ENCODE measurements at places on chromosomes 6 and 20.

DNA sequence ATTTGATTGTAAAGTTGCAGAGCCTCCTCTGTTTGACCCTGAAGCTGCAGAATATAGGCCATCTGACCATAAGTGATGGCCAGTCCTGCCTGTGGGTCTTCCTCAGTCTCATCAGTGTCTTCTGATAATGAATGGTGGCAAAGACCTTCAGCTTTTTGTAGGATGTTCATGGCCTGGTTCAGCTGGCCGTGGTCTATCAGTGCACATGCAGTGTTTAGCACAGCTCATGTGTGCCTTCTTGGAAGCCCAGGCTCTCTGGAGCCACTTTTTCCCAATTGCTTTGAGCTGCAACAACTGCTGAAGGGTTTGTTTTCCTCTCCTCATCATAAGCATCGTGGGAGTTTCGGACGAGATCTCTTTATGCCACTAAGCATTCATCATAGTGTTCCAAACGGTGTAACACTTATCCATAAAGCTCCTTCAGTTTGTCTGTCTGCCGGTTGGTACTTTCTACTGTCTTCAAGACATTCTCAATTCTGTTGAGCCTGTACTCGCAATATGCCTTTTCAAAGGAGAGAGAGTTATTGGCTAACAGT, 70.1 kb upstream of the TULP4 start:
- DNase-seq, result no peak

GRCh38 chr6:45661661-45662060, 283.9 kb upstream of the SUPT3H start:
- DNase-seq, result peak; percentile 93

- DNase-seq, result no peak
Observed at GRCh38 chr6:38166411-38167240, 347.1 kb downstream of the ZFAND3 start.

DNA sequence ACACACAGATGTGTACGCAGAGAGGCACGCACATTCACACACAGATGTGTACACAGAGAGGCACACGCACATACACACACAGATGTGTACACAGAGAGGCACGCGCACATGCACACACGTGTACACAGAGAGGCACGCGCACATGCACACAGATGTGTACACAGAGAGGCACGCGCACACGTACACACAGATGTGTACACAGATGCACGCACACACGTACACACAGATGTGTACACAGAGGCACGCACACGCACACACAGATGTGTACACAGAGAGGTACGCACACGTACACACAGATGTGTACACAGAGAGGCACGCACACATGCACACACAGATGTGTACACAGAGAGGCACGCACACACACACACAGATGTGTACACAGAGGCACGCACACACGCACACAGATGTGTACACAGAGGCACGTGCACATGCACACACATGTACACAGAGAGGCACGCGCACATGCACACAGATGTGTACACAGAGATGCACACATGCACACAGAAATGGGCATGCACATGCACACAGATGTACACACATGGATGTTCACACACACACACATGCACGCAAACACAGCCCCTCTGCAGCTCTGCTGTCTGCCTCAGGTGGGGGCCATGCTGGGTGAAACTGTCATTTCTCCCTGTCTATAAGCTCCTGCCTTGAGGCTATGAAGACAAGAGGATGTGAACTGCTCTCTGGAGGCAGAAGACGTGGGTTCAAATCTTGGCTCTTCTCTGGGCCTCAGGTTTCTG, 14.3 kb upstream of the MYT1 start:
- DNase-seq, result no peak

- peak; percentile 86 for DNase-seq
Observed at GRCh38 chr6:41581381-41581991, 35.3 kb downstream of the FOXP4 start.

DNA sequence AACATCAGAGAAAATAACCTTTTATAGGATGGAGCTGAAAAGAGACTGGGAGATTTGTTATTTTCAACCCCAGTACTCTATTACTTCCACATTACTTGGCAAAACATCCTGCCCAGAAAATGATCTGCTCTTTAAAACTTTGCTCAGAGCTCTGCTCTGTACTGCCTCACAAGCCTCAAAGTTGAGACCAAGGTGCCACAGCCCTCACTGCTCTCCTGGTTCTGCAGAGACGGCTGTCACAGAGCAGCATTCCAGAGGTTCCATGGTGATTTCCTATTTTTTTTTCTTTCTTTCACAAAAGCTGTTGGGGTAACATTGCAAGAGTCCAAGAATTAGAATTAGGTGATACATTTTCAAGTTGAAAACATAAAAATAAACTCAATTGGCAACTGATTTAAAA, 155.2 kb downstream of the UBE3D start:
- DNase-seq, result no peak

- DNase-seq, result no peak
Observed at GRCh38 chr20:63836458-63837344, 5.6 kb upstream of the ZBTB46 start.

DNA sequence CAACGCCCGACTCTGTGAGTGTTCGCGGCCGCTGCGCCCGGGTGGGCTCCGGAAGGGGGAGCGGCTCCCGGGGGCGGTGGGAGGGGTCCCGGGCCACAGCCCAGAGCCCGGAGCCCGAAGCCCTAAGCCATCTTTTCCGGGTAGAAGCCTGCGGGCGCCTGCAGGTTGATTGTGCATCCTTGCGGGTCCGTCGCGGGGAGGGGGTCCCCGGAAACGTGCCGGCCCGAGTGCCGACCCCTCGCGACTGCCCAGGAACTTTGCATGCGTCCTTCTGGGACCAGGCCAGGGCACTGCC, 413 bp downstream of the PTPRA start:
- peak; percentile 55 for DNase-seq

- no peak for DNase-seq
Observed at GRCh38 chr6:133814238-133814637, 74.7 kb upstream of the TCF21 start.

DNA sequence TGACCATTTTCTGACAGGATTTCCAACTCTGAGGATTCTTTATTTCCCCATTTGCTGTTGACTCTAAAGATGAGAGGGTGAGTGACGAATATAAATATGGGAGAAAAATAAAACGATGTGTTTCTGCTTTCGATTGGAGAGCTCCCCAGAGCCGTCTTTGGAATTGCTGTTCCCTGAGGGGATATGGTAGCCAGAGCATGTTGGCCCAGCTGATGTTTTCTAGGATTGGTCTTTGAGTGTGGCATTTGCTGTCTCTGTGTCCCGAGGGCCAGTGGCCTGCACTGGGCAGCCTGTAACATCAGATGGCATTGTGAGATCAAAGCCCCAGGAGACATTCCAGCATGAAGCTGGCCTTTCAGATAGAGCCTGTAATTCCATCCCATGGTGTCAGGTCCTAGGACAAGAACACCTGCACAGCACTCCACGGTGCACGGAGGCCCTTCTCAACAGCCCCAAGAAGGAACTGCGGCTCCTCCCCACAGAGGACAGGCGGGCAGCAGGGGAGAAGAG, 26.7 kb downstream of the PKIG start:
- no peak for DNase-seq

GRCh38 chr6:80437221-80437620, 330.8 kb downstream of the BCKDHB start:
- DNase-seq, result peak; percentile 88

DNA sequence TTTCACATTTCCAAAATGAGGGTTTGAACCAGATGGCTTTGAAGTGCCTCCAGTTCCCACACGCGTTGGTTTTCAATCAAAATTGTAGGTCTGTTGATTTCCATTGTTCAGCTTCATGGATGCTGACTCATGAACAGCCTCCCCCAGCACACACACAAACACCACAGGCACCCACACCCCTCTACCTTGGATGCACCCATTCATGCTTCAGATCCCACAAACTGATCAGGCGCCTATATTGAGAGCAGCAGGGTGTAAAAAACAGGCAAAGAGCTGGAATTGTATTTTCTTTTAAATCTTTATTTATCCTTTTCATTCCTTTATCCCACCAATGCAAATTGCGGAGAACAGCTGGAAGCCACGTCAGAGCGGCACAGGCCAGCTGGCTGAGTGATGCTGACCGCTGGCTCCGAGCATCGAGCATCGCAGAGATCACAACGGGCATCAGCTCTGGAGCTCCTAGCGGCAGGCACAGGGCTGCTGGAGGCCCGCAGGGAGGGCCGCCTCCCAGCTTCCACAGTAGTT, 29.3 kb upstream of the TBC1D7 start:
- peak; percentile 50 for DNase-seq

GRCh38 chr6:155450240-155450581, 5.4 kb downstream of the NOX3 start:
- DNase-seq, result no peak

- no peak for DNase-seq
Observed at GRCh38 chr6:53244958-53245357, 96.3 kb upstream of the GCM1 start.

GRCh38 chr20:49483696-49484123, 1.2 kb upstream of the KCNB1 start:
- DNase-seq, result no peak

- DNase-seq, result no peak
Observed at GRCh38 chr6:2740581-2740980, 10.1 kb downstream of the MYLK4 start.

DNA sequence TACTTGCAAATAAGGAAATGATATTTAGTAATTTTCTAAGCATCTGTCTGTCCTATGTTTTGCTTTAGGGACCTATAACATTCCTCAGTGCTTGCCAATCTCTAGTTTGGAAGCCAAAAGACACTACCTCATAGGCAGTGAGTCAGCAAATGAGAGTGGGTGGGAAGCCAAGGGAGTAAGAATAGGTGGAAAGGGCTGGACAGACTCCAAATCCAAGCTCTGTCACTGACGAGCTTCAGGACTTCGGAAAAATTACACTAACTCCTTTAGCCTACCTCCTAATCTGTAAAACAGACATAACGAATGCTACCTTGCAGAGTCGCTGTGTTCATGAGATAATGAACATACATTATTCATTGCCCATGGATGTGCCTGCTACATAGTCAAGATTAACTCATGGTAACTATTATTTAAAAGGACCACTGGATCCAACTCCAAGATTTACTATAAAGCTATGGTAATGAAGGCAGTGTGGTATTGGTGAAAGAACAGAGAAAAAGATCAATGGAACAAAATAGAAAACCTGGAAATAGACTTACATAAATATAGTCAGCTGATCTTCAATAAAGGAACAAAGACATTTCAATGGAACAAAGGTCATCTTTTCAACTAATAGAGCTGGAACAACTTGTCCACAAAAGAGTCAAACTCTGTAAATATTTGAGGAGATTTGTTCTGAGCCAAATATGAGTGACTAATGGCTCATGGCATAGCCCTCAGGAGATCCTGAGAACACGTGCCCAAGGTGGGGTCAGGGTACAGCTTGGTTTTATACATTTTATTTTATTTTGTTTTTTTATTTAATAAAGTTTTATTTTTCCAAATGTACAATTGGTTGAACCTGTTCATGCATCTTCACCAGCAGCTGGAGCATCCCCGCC, 64.1 kb downstream of the FAM50B start:
- DNase-seq, result peak; percentile 100

DNA sequence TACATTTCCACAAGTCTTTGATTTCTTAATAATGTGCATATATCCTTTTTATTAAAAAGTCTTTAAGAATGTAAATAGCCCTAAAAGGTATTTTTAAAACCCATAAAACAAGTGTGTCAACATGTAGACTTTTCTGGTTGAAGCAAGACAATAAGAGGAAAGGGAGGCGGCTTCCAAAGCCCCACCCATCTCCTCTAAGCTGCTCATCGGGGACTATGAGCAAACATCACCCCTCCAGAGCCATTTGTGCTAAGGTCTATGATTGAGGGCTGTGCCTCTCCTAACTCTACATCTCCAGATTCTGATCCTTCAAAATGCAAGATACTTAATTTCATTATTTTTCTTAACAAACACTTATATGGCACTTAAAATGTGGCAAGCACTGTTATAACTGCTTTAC, 2.5 kb upstream of the NAA20 start:
- no peak for DNase-seq

DNA sequence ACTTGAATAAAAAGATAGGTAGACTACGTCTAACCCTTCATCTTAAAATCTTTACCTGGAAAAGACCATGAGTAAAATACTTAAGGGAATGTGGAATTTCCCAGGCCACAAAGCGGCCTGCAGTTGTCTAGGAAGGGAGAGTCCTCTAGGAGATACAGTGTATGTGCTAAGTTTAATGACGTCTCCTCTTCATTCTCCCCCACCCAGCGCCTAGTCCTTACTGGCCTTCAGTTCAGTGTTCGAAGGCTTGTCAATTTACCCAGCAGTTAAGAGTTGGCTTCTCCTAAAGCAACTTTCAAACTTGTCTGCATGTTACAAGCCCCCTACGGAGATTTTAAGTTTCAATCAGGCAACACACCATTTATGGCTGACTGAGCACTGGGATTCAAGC, 35.2 kb downstream of the HFE start:
- peak; percentile 62 for DNase-seq

- DNase-seq, result peak; percentile 15
Observed at GRCh38 chr6:161543684-161544309, 269.9 kb upstream of the AGPAT4 start.

DNA sequence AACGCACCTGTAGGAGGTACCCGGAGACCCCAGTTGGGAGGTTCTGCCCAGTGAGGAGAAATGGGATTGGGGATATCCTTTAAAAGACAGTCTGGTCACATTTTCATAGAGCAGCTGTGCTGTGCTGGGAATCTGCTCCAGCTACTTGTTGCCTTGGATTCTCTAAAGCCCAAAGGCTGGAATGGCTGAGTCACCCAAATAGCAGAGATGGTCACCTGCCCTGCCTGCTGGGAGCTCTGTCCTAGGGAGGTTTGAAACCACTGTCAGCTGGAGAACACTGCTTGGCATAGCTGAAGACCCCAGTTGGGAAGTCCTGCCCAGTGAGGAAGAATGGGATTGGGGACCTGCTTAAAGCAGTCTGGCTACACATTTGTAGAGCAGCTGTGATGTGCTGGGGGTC, 34.8 kb upstream of the TFB1M start:
- peak; percentile 40 for DNase-seq

DNA sequence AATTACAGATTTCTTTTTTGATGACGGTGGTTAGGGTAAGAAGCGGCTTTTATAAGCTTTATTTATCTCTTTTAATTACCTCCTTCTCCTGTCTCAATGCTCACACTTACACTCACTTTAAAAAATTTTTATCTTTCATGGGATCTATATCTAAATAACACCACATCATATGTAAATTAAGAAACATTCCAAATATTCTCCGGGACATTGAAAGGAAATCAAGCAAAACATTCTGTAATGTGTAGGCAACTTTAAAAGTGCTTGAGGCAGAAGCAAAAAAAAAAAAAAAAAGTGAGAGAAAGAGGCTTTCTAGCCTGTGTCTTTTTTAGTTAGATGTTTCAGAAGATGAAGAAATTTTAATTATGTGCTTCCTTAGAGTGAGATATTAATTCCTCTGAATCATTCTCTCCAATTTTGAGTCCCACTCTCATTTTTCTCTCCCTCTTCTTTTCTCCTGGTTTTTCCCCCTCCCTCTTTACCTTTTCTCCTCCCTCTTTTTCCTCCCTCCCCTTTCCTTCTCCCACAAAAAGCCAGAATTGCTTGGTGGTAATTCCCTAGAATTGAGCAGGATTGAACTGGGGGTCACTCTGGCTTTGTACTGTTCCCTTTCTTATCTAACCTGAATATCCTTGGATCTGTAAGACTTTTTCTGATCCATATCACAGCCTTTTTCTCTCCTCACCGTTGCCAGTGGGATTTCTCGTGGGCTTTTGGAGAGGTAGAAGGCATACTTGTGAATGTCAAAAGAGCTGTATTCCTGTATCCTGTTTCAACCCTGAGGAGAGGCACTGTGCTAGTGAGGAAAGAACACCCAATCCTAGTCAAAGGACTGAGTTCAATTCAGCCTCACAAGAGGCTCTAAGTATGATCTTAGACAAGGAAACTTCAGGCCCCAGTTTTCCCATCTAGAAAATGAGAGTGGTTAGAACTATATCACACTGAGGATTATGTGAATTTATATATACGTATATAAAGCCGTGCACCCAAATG, 30.4 kb downstream of the KCNQ5 start:
- peak; percentile 9 for DNase-seq
